ENCODE measurements at places on chromosomes 7 and 10. TPM values are rescaled to one million over a fixed set of nuclear protein-coding genes. Genes with fewer than 3 reads are reported as not detected.

- H3K27ac ChIP-seq, result no peak overlapping the region
- DNase-seq, result no peak
- no peaks in the 10 kb centered on the region for H3K36me3 ChIP-seq
- H3K4me3 ChIP-seq, result no peak overlapping the region
These were observed 70.6 kb upstream of the GLCCI1 start for GRCh38 chr7:7897949-7898515.

DNA sequence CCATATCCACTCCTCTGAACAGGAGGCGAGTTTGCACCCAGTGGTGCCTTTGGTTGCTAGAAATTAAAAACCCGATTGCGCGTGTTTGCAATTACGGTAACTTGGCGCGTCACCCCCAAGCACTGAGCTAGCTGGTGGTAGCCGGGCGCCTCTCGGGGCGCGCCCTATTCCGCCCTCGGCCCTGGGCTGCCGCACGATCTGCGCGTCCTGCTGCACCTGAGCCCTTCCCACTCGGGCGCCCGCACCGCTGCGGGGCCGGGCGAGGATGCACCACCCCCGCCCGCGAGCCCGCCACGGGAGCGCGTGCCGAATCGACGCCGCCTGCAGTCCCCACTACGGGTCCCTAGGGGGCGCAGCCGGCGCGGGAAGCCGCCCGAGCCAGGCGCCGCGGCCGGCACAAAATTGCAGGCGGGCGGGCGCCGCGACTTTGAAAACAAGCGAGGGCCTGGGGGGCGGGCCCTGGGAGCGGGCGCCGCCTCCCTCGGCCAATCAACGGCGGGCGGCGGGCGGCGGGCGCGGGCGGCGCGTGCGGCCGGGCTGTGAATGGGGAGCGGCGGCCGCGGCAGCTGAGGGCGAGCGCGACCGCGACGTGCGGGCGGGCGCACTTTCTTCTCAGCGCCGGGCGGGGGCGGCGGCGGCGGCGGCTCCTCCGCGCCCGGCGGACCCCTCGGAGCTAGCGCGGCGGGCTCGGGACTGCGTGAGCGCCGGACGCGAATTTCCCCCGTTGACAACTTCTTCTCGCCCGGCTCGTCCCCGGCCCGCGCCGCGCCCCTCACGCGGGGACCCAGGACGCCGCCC is at the start of gene SDK1:
SDK1 (plus strand) TSS at position 602 of the 798 bp plus-strand sequence. CDS start 335 bp downstream, outside the sequence.
- H3K27me3 ChIP-seq, result no peaks in the 10 kb centered on the region
- DNase-seq, result peak; percentile 89
- H3K27ac ChIP-seq, result no peak within 1 kb of the TSS
- peak within 1 kb of the TSS; percentile 42 for H3K4me3 ChIP-seq

- peaks cover 6% of the 10 kb centered on the region for H3K4me1 ChIP-seq
- H3K27me3 ChIP-seq, result peaks cover 24% of the 10 kb centered on the region
- no peak overlapping the region for H3K4me3 ChIP-seq
- DNase-seq, result no peak
These were observed 10.1 kb upstream of the ADAP1 start for GRCh38 chr7:964401-965231.

DNA sequence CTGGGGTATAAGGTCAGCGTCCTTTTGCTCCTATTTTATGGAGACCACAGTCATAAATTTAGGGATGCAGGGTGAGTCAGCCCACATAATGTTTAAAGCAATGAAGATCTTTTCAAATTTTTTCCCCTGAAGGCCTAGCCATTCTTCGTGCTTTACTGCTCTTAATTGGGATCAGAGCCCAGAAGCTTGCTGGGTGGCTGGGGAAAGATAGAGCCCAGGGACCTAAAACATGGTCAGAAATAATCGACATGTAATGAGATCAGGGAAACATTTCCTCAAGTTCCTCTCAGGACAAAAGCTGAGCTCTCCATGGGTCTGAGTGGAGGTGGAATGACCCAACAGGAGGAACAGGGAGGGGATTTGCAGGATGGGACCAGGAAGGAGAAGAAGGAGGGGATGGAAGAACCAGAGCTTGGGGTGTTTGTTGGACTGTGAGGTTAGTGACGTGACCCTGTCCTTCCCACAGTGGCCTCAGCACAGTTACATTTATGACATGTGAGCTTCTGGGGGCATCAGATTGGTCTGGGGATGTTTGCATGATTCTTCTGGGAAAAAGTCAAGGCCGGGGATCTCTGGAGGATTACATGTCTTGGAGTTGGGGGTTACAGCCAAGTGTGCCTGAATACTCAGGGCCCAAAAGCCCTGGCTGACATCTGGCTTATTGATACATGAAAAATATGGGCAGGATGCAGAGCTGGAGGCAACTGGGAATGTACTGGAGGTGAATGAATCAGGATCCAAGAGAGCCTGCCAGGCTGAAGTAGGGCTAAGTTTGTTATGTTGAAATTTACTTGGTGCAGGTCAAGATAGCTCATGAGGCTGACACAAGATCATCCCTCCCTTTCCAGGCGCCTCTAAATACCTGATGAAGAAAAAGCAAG is 477.9 kb downstream of the RPS24 start:
- H3K36me3 ChIP-seq, result no peaks in the 10 kb centered on the region
- H3K27me3 ChIP-seq, result no peaks in the 10 kb centered on the region
- no peaks in the 10 kb centered on the region for H3K4me1 ChIP-seq
- no peak overlapping the region for H3K27ac ChIP-seq
- H3K4me3 ChIP-seq, result no peak overlapping the region

GRCh38 chr7:23672033-23672432 is 8.0 kb upstream of the FAM221A start:
- no peak for DNase-seq
- no peaks in the 10 kb centered on the region for H3K4me1 ChIP-seq
- H3K27ac ChIP-seq, result no peak overlapping the region
- H3K27me3 ChIP-seq, result no peaks in the 10 kb centered on the region
- no peak overlapping the region for H3K4me3 ChIP-seq

GRCh38 chr7:1329966-1330800 is 97.5 kb downstream of the UNCX start:
- no peaks in the 10 kb centered on the region for H3K36me3 ChIP-seq
- no peak for DNase-seq
- H3K4me1 ChIP-seq, result no peaks in the 10 kb centered on the region
- H3K27ac ChIP-seq, result no peak overlapping the region

GRCh38 chr10:132420981-132421846 is 24.2 kb downstream of the PWWP2B start:
- peak overlapping the region; percentile 93 for H3K27ac ChIP-seq
- H3K4me1 ChIP-seq, result peaks cover 42% of the 10 kb centered on the region
- no peak overlapping the region for H3K4me3 ChIP-seq

- no peaks in the 10 kb centered on the region for H3K27me3 ChIP-seq
- H3K4me3 ChIP-seq, result no peak overlapping the region
- no peak for DNase-seq
- H3K36me3 ChIP-seq, result no peaks in the 10 kb centered on the region
- no peaks in the 10 kb centered on the region for H3K4me1 ChIP-seq
These were observed 671.0 kb upstream of the FZD8 start for GRCh38 chr10:36313142-36313541.

DNA sequence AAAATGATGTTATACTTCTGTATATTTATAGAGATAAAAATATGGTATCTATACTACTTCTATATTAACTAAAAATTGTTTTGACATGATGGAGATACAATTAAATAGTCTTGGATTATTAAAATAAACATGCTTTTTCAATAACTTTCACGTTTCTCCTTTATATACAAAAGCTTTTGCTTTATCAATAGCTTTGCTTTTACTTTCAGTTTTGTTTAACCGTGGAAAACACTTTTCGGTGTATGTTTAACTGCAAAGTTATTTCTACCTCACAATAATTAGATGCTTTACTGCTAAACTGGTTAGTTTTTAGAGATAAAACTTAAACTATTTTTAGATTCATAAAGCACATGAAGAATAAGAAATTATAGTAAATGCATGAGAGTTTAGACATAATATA is 432.1 kb upstream of the PCDH15 start:
- H3K4me1 ChIP-seq, result no peaks in the 10 kb centered on the region
- no peaks in the 10 kb centered on the region for H3K36me3 ChIP-seq
- no peak overlapping the region for H3K27ac ChIP-seq

DNA sequence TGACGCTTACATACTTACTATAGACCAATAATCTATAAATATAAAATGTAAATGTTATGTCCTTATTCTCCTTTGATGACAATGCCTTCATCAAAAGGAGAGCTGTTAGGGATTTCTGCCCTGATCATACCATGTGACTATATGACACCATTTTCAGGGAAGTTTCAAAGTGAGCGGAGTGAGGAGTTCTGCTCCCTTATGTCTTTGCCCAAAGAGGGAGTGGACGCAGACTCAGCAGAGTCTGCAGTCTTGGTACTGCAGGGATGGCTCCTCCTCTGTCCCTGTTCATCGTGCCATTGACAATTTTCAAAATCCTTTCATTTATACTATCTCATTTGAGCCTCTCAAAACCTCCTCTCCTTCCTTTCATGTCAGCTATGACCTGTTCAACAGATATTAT is 27.9 kb downstream of the HYAL4 start:
- H3K4me3 ChIP-seq, result no peak overlapping the region
- H3K27ac ChIP-seq, result no peak overlapping the region
- no peaks in the 10 kb centered on the region for H3K36me3 ChIP-seq
- no peak for DNase-seq
- H3K4me1 ChIP-seq, result no peaks in the 10 kb centered on the region
- H3K27me3 ChIP-seq, result no peaks in the 10 kb centered on the region

Gene CALHM3
- 0.16 TPM for total RNA-seq

Gene CRYGN
- not detected for total RNA-seq

Gene GPC2
- 3.5 TPM for total RNA-seq

Gene SGCE
- total RNA-seq, result 49.9 TPM

Gene CNPY1
- total RNA-seq, result not detected

All from left lung (tissue), 14 donors.